ENCODE measurements at places on chromosomes 16 and 17.

GRCh38 chr17:7016418-7016817 lies 4.0 kb downstream of the RNASEK start:
- DNase-seq: no peak

- DNase-seq: no peak
Observed at GRCh38 chr17:41516830-41517283, 1.8 kb downstream of the KRT15 start.

GRCh38 chr17:57418463-57419246 lies 162.3 kb downstream of the MSI2 start:
- no peak for DNase-seq

DNA sequence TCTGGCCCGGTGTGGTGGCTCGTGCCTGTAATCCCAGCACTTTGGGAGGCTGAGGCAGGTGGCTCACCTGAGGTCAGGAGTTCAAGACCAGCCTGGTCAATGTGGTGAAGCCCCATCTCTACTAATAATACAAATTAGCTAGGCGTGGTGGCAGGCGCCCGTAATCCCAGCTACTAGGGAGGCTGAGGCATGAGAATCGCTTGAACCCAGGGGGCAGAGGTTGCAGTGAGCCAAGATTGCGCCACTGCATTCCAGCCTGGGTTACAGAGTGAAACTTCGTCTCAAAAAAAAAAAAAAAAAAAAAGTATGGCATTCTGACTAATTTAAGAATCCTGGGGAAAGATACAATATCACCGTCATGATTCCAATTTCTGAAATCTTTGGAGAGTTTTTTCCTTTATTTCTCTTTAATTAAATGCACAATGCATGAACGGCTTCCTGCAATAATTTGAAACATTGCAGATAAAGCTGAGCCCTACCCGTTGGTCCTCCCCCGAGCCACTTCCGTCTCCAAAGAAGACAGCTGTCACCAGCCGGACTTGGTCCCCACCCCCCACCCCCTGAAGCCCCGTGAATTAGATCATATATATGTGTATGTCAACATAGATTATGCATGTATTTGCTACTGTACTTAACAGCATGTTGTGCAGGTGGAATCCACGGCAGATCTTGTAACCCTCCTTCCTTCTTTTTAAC lies 142.6 kb upstream of the PLCG2 start:
- DNase-seq: no peak

DNA sequence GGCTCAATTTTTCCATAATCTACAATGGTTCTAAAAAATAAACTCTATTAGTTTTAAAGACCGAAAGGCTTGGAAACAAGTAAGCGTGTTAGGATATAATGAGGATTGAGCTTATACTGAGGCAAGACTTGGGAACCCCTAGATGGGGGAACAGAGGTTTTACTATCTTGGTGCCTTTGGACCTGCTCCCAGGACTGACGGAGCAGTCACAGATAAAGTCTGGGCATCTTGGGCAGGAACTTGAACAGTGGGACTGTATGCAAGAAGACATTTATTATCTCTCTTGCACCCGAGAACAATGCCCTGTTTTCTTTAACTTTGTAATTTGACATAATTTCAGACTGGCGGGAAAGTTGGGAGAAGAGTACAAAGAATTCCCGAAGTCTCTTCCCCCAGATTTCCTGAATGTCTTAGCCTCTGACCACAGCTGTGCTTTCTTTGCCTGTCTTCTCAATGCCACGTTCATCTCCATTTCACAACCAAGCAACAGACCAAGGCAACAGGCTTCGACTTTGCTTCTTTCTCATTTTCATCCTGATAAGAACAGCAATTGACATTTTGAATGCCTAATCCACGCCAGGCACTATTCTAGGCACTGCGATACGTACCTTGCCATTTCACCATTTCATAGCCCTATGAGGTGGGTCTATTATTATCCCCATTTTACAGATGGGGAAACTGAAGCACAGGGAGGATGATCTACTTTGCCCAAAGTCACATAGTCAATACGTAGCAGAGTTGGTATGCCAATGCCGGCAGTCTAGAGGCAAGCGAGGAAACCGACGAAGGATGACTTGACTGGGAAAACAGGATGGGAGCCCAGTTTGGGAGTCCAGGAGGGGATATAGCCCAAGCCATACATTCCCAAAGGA lies 3.0 kb upstream of the IL4R start:
- no peak for DNase-seq

GRCh38 chr17:65065906-65066305 lies 9.4 kb upstream of the GNA13 start:
- DNase-seq: no peak

GRCh38 chr16:82761858-82762257 lies 135.1 kb downstream of the CDH13 start:
- no peak for DNase-seq

- DNase-seq: peak; percentile 96
Observed at GRCh38 chr16:5033256-5034166, at the start of gene NAGPA. Gene NAGPA (minus strand): TSS chr16:5033935. CDS start chr16:5033914, 21 bp downstream.

GRCh38 chr16:88820385-88821025 lies 8.8 kb upstream of the APRT start:
- DNase-seq: no peak

GRCh38 chr16:82843606-82844271 lies 217.0 kb downstream of the CDH13 start:
- no peak for DNase-seq

DNA sequence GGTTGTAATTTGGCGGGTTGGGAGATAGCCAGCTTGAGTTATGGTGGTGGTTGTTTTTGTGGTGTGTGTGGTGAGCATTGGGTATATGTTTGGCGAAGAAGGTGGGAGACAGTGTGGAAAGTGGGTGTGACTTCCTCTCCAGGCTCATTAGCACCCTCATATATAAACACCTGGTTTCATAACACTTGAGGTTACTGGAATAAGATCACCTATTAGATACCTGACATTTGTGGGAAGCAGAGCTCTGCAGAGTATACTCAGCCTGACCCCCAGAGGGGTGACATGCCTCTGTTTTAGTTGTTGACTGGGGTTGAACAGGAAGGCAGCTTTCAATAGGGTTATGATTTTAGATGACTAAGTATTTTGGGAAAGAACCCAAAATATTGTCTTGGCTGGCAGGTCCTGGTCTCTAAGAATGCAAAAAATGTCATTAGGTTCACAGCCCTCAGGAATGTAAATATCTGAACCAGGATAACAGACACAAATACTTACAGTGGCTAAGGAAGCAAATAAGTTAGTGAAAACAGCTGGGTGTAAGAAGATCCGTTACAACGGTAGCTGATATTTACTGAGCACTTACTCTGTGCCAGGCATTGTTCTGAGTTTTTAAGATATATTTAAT lies 18.3 kb upstream of the EFCAB13 start:
- DNase-seq: peak; percentile 39

DNA sequence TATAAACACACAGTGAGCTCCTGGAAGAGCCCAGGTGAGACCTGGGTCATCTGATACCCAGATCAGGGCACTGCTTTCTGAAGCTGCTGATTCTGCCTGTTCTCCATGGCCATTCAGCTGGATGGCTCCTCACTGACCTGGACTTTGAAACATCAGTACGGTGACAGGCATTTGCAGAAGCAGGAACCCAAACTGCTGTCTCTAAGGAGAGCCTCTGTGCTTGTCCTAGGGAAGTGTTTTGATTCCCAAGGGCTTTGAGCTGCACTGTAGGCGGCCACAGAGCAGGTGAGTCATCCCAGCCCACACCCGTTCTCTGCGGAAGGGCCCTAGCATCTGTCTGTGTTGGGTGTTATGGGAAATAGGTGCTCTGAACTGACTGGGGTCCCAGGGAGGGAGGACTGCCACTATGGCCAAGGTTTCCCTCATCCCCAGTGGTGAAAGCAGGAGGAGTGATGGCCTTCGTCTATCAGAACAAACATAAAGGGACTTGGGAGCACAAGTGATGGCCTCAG lies 60.7 kb upstream of the ADCY9 start:
- peak; percentile 21 for DNase-seq

GRCh38 chr17:66386498-66387351 lies 84.3 kb downstream of the PRKCA start:
- DNase-seq: no peak

DNA sequence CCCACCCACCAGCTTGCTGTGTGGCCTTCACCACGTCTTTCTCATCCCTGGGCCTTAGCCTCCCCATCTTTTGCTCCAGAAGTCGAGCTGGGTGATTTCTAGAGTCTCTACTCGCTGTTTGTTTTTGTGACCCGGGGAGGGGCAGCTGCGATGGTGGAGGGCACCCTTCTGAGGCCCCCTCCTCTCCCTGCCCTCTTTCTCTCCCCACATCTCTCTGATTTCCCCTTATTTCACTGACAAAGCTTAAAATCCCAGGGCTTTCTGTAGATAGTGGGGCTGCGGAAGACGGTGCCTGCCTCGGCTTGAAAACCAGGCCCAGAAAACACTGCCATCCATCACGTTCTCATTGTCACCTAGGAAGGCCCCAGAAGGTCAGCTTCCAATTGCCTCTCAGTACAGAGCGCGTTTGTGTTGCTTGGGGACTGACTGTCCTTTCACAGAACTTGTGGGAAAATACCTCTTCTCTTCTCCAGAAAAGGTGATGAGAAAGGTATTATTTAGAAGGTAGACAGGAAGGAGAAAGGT lies 95.1 kb downstream of the NTN1 start:
- DNase-seq: no peak

DNA sequence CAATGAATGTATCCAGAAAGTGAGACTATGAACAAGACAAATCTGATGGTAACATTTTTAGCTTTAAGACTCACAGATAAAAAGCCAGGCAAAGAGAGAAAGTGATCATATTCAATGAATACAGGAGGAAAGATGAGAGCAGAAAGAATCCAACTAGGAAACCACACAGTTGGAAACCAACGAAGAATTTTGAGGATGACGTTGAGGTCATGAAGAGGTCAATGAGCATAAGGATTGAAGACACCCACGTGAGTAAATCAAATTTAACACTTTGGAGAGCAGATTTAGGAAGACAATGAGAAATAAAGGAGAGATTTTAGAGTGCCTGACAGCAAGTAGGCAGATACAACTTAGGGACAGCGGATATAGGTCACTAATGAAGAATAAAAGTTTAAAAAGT lies 948.1 kb downstream of the KCNJ2 start:
- no peak for DNase-seq

- DNase-seq: no peak
Observed at GRCh38 chr17:50047488-50048126, 8.3 kb upstream of the ITGA3 start.

DNA sequence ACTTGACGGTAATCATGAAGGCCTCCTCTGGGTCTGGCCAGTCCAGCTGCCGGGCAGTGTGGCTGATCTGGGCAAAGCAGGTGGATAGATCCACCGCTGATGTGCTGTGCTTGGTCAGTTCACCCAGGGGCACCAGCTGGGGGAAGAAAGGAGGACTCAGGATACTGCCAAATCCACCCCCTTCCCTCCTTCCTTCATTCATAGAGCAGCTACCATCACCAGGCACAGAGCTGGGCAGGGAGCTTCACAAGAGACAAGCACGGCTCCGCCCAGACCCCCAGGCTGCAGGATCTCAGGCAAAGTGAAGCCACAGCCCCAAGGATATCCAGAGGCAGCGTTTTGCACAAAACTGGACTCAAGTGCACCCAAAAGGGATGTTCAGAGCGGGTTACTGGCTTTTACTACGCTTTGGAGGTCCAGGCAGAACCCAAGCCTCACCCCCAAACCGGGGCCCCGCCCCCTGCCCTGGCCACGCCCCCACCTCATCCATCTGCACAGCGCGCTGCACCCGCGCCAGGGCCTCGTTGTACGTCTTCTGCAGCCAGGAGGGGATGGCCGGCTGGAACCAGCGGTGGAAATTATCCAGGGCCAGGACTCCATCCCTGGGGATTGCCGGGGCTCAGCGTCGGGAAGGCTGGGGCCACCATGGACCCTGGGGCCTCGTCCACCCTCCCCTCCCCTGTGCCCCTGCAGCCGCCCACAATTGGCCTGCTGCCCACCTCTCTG lies 9.1 kb downstream of the UNC13D start:
- peak; percentile 82 for DNase-seq

- DNase-seq: no peak
Observed at GRCh38 chr17:13283606-13284005, 265.8 kb upstream of the ELAC2 start.

GRCh38 chr17:65061646-65062045 lies 5.1 kb upstream of the GNA13 start:
- DNase-seq: no peak

- DNase-seq: no peak
Observed at GRCh38 chr17:61555127-61555566, 35.9 kb downstream of the NACA2 start.

DNA sequence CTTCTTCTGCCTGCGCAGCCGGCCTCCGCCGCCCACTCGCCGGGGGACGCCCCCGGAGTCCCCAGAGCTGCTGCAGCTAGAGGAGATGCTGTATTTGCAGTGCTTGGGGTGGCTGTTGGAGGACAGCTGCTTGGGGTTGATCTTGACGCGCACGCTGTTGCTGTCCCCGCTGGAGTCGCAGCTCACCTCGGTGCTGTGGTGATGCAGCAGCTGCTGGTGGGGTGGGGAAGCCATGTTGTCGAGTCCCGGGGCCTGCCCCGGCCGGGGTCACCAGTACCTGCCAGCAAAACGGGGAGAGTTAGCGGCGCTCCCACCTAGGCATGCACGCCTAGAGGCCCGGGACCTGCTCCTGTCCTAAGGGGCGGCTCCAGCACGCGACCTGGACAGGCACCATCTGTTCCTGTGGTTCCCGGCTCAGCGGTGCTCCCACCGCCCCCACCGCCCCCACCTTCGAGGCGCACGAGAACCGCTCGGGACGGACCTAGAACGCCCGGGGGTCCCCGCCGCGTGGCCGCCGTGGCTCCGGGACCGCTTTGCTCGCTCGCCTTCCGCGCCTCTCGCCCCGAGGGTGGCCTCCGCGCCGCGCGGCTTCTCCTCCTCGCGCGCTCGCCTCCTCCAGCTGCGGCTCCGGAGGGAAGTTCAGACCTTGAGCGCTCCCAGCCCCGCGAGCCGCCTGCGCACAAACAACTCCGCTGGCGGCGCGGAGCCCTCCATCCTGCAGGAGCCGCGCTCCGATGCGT lies 863 bp downstream of the ADCY9 start:
- DNase-seq: peak; percentile 86

DNA sequence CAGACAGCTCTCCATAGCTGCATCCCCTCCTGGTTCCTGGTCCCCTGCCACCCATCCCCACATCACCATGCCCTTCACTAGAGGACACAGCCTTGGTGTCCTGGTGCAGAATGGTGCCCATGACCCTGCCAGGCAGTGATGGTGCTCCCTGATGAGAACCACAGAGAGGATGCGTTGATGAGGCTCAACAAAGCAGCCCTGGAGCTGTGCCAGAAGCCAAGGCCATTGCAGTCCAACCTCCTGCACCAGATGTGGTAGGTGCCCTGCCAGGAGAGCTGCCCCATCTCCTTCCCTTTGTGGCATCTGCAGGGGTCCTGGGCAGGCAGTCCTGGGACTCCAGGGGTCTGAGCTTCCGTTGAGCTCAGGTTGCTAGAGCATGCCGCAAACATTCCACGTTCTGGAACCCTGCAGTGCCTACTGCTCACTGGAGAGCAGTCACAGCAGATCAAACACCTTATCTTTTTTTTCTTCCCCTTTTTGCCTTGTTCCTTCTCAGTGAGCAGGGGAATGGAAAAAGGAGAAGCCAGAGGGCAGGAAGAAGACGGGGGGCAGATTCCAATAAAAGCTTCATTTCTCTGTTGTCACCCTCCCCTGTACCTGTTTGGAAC lies 5.3 kb upstream of the EPN3 start:
- DNase-seq: no peak

GRCh38 chr17:57876023-57876865 lies 26.4 kb upstream of the MRPS23 start:
- DNase-seq: no peak
